ENCODE measurements at places on chromosomes 3 and 15.

DNA sequence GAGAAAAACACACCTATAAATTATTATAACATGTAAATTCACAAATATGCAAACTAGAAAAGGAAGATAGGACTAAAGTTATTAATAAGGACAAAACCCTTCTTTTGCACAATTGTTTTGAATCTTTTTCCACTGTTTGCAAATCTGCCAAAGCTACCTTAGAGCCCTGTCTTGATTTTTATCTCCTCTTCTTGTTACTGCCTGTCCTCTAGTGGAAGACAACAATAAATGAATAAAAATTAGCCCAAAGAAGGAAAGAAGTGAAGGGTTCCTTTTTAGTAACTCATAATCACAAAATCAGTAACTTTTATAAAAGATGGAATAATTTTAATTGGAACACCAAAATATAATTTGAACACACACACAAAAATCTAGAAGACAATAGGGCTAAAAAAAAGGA is 2.7 kb downstream of the CD200R1 start:
- DNase-seq, result no peak

DNA sequence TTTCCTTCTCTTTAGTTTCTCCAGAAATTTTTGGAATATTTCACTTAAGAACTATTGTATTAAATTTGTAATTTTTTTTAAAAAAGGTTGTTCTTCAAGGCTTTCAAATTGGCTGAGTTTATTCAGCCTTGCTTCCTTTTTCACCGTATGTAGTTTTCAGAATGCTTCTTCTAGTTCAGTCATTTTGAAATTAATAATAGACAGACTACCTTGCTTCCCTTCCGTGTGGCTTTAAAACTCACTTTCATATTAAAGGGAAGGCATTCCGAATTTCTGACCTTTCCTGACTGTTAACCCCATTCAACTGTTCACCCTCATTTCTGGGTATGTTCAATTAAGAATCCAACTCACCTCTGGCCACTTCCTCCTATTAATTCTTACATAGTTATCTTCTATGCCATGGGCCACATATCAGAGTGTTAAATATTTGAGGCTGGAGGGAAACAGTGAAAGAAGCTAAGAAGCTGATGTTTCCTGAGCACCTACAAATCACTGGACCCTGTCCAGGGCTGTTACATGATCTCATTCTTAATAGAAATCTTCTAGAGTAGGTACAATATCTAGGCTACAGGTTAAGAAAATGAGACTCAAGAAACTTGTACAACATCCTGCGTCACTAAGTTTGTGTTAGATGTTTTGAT is 237.5 kb downstream of the P3H2 start:
- DNase-seq, result no peak

DNA sequence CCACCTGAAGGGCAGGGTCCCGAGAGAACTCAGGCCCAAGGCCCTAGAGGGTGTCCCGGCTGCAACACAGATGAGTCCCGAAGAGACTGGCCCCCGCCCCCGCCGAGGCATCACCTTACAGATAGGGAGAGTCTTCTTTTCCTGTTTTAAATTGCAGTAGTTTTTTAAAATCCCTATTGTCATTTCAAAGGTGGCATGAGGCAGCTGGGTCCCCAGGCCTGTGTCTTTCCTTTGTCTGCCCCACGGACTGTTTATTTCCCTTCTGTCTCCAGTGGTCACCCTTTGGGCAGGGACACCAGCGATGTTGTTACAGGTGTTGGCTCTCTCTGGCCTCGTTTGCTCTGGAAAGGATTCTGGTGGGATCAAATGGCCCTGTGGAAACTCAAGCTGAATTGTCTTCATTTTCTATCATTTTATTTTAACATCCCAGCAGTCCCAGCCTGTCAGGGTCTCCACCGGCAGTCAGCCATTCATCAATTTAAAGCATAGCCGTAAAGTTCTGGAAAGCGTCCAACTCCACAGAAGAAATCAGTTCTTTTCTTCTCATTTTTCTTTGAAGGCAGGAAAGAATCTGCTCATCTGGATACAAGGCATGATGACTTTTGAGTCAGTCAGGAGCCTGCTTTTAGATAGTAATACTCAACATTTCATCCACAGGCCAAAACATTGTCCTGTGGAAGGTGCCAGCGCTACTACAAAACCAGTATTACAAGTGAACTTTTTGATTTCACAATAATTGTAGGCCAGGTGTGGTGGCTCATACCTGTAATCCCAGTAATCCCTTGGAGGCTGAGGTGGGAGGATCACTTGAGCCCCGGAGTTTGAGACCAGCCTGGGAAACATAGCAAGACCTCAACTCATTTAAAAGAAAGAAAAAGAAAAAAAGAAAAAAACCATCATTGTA is 96.2 kb downstream of the HES1 start:
- no peak for DNase-seq

DNA sequence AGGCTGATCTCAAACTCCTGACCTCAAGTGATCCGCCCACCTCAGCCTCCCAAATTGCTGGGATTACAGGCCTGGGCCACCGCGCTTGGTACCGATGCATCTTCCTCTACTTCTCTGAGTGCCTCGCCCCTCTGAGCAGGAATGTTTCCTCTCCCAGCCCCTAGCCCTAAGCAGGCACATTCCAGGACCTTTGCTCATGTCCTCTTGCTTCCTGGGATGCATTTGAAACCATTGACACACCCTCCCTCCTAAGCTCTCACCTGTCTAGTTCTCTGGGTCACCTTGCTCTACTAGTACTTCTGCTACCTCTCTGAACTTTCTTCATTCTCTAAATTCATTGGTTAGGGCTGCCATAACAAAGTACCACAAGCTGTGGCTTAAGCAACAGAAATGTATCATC is 17.9 kb upstream of the UACA start:
- no peak for DNase-seq

GRCh38 chr3:187186801-187187421 is 10.4 kb upstream of the RTP1 start:
- no peak for DNase-seq

DNA sequence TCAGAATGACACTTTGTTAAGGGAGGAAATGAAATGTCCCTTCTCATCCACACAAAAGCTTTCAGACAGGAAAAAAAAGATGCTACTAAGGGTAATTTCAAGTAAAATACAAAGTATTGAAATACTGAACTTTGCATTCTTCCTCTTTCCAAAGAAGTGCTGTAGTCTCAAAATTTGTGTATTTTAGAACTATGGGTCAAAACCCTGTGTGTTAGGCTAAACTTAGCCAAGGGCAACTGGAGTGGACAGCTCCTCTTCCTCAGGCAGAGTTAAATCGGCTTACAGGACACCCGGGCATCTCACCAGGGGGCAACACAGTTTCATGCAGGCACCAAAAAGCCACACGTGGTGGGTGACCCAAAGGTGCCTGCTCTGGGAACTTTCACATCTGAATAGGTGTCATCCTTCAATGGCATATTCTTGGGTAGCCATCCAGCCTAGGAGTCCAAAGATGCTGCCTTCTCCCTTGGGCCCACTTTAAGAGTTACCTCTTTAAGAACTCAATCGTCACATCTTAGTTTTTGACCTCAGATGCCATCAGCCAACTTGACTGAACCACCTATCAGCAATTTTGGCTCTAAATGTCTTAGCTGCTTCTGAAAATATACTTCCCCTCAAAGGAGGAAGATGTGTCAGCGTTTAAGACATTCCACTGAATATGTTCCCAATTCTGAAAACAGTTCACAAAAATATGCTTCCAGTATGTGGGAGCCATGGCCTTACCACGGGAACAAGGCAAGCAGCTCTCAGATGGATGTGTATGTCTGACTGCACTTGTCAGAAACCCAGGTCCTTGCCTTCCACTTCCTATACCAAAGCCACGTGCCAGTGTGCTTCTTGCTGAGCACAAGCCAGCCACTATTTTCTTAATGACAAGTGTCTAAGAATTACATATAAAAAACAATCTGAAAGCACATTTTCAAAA is 32.2 kb upstream of the MUC13 start:
- no peak for DNase-seq

GRCh38 chr3:50327943-50328691 is at the start of gene TUSC2:
Gene TUSC2 (minus strand): TSS chr3:50328223. CDS start chr3:50328099, 124 bp downstream.
- DNase-seq, result peak; percentile 91

- DNase-seq, result no peak
Observed at GRCh38 chr3:63383040-63383439, 104.9 kb downstream of the SYNPR start.

DNA sequence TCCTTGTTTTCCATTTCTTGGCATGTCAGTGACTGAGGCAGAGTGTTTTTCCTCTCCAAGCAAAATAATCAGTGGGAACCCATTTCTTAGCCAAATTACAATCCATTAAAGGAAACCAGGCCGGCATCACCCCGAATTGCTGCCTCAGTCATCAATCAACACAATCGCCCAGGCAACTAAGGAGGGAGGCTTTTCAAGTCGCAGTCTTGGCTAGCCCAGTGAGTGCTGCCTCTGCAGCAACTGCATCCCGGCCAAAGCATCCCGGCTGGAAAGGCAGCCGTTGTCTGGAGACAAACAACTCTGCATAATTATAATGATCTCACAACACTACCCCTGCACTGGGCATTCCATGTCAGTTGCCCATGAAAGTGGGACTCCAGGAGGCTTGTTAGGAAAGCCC is 213.5 kb upstream of the PRICKLE2 start:
- DNase-seq, result no peak

GRCh38 chr3:120766576-120766975 is 24.0 kb downstream of the GTF2E1 start:
- no peak for DNase-seq

DNA sequence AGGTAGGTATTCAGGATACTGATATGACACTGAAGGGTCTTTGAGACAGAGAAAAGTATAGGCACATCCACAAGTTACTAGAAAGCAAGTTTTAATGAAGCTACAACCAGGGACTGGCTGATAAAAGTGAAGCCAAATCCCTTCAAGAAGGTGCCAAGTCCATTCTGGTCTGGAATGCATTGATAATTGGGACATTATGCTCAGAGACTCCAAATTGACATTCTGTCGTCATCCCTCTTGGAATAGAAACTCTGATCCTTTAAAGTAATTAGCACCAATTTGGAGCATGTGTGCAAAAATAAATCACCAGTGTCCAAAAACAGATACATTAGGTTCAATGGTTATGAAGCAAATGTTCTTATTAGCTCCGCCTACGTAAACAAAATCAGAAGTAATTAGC is 47.3 kb upstream of the BCL6 start:
- DNase-seq, result no peak

DNA sequence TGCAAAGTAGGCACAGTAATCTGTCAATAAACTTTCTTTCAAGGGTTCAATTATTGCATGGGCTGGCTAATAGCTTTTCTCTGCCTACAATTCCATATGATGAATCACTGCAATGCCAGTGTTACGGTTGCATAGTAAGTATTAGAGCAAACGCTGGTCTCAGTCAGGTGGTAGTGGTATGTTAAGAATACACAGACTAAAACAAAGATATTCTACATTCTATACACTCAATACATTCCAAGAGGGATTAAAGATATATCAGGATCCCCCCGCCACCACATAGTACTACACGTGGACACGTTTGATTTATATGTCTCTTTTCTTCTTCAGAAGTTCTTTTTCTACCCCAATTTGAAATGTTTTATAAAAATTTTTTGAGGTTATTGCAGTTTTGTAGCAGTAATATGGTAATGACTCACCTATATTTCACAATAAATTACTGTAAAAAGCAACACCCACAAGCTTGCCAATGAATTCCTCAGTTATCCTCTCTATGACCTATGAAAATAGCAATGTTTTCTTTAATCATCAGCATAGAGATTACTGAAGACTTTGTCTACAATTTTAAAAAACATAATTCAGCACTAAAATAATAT is 68.2 kb downstream of the CD200R1L start:
- no peak for DNase-seq

GRCh38 chr3:14541646-14542045 is 1.5 kb upstream of the GRIP2 start:
- no peak for DNase-seq

GRCh38 chr3:149215515-149215914 is 6.1 kb downstream of the CP start:
- peak; percentile 83 for DNase-seq

GRCh38 chr3:159751752-159752151 is 236.9 kb upstream of the IL12A start:
- DNase-seq, result no peak

DNA sequence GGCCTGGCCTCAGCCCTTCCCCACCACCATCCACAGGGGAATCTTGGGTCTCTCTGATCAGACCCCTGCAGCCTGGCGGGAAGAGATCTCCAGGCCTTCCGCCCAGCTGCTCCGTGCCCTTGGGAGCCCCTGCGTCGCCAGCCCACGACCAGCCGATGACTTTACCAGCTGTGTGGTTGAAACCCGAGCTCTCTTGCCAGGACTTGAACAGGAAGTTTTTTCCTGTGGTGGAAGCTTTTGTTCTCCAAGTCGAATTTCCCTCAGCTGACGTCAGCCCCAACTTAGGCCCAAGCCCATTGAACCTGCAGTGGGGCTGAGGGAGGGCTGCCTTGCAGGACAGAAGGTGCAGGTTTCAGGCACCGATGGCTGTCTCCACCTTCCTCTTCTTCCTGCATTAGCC is 51.7 kb upstream of the SMAD3 start:
- DNase-seq, result no peak

DNA sequence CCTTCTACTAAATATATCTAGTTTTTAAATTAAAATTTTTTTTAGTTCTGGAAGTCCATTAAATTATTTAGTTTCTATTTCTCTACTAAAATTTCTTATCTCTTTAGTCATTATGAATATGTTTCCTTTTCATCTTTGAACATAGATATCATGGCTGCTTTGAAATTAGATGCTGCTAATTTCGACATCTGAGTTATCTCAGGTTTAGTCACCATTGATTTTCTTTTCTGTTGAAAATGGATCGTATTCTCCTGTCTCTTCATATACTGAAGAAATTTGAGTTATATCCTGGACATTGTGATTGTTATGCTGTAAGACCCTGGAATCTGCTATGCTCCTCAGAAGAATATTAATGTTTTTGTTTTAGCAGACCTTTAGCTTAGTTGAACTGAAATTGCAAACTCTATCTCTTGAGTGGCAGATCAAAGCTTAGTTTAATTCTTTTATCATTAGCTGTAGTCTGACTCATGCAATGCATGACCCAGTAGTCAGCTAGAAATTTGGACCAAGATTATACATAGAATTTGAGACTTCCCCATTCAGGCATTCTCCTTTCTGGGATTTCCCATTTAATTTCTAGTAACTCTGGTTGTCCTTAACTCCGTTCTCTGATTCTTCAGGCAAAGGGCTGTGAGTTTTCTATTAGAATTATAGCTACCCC is 439.8 kb upstream of the IL12A start:
- no peak for DNase-seq

DNA sequence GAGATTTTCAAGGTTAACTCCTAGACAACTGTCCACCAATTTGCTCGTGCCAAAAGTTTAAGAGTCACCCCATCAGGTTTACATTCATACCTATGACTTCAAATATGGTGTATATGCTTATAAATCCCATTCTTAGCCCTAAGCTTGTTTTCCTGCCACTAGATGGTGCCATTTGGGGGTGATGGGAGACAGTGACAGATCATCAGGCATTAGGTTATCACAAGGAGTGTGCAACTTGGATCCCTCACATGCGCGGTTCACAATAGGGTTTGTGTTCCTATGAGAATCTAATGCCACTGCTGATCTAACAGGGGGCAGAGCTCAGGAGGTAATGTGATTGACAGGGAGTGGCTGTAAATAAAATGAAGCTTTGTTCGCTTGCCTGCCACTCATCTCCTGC is 182.7 kb downstream of the CNTN6 start:
- no peak for DNase-seq
